ENCODE measurements at places on chromosomes 16 and 17.
A peak's percentile ranks its signal among the peaks of the same experiment; 100 is the strongest.

DNA sequence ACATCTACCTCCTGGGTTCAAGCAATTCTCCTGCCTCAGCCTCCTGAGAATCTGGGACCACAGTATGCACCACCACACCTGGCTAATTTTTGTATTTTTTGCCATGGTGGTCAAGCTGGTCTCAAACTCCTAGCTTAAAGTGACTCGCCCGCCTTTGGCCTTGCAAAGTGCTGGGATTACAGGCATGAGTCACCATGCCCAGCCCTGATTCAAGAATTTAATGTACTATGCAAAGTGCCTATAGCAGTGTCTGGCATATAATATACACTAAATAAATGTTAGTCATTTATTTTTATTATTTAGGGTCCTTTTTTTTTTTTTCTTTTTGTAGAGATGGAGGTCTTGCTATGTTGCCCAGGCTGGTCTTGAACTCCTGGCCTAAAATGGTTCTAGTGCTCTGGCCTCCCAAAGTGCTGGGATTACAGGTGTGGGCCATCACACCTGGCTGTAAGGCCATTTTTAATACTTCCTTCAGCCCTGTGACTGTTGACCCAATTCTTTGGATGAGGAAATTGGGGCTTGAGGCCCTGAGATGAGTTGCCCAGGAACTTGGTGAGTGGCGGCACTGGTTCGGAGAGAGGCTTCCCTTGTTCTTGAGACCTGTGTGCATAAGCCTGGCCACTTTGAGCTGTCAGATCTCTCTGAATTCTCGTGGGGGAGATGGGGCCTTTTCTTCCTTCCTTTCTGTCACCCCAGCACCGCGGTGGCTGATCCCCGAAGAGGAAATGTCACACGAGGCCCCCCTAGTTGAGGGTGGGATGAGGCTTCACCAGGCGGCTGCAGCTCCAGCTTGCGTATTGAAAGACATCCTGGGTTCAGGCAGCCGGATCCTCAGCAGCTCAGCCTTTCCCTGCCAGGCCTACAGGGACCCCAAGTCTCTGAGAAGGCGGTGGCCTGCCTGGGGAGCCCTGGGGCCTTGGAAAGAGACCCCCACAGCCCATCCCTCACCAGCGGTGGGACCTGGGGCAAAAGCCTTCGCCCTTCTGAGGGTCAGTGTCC lies 38.7 kb downstream of the LAT start:
- peak; percentile 36 for DNase-seq

GRCh38 chr17:17063546-17064122 lies 21.4 kb downstream of the MPRIP start:
- DNase-seq = peak; percentile 55

GRCh38 chr17:57747221-57748017 lies 2.3 kb upstream of the CCDC182 start:
- peak; percentile 58 for DNase-seq

DNA sequence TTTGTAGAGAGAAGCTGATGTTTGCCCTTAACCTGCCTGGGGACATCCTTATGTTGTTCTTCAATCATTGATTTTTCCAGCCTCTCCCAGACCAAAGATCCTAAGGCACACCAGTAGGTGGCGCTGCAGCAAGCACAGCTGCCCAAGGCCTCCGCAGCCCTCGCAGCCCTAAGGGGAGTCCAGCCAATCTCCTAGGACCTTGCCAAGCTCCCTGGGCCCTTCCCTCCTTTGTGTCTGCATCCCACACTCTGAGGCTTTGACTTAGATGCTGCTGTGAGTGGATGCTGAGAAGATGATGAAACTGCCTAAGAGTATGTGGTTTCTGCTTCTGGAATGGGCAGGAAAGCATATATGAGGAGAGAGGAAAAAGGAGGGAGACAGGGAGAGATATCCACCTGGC lies 47.1 kb downstream of the SPACA3 start:
- peak; percentile 39 for DNase-seq

DNA sequence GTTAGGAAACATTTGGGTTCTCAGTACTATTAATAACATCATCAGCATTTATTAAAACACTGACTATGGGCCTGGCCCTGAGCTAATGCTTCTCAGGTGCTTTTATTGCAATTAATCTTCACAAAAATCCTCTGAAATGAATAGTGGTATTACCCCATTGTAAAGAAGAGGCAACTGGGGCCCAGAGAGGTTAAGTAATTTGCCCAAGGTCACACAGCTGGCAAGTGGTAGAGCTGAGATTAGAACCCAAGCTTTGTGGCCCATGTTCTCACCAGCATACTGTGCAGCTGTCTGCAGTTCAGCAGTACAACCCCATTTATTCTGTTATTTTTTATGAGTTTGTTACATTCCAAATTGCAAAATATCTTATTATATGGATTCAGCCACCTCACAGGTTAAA lies 82.3 kb downstream of the TBC1D16 start:
- no peak for DNase-seq

GRCh38 chr17:69350911-69351310 lies 24.0 kb upstream of the ABCA5 start:
- no peak for DNase-seq

- DNase-seq = no peak
Observed at GRCh38 chr16:81817789-81818567, 38.9 kb downstream of the PLCG2 start.

- DNase-seq = no peak
Observed at GRCh38 chr16:85850344-85850880, 48.5 kb upstream of the IRF8 start.

GRCh38 chr17:64387145-64387473 lies 3.6 kb downstream of the PECAM1 start:
- no peak for DNase-seq

GRCh38 chr16:72807245-72807644 lies 240.7 kb downstream of the ZFHX3 start:
- DNase-seq = no peak

- DNase-seq = no peak
Observed at GRCh38 chr16:66289051-66289680, 77.3 kb upstream of the CDH5 start.

DNA sequence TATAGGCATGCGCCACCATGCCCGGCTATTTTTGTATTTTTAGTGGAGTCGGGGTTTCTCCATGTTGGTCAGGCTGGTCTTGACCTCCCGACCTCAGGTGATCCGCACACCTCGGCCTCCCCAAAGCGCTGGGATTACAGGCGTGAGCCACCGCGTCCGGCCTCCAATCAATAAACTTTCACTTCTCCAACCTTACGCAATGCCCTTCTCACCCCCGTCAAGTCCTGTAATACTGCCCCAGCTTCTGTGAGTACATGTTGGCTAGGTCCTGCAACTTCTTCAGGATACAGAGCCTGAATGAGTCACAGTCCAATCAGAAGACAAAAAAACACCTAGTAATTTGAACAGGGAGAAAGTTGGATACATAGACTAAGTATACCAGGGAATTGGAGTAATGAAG lies 47.1 kb upstream of the PHOSPHO1 start:
- DNase-seq = no peak

GRCh38 chr17:8332688-8333087 lies 7.0 kb upstream of the ODF4 start:
- no peak for DNase-seq

DNA sequence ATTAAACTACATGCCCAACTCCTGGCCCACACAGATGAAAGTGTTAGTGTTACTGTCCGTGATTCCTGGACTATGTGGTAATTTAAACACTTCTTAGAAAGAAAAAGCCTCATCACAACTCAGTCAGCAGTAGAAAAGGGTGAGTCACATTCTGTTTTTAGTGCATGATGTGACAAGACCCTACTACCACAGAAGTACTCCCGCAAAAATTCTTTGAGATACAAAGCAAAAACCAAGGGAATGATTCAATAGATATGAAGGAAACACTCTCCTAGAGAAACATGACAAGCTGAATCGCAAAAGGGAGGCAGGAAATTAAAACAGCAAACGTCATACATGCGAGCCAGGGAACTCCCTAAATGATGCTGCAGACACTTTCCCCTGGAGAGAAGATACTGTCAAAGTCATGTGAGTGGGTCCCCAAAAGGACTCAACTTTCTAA lies 14.4 kb downstream of the SNN start:
- peak; percentile 94 for DNase-seq

DNA sequence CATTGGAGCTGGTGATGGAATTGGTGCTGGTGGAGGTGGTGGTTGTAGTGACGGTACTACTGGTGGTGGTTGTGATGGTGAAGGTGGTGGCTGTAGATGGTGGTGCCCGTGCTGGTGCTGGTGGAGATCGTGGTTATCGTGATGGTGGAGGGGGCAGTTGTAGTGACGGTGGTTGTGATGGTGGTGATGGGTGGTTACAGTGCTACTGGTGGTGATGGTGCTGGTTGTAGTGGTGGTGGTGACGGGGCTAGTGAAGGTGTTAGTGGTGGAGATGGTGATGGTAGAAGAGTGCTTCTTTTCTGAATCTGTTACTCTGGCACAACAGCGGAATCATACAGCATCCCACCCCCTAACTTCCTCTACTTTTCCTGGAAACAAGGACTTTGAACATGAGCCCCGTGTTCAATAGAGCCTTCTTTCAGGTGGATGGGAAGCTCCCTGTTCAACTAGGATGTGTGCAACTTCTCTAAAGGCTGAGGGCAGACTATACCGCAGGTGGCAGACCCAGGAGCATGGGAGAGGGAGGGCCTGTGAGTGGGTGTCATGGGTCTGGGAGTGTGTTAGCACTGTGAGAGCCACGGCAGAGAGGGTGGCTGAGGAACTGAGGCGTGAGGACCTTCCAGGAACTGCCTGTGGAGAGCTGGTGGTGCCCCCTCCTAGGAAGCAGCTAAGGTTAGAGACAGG lies 8.2 kb downstream of the TBX21 start:
- no peak for DNase-seq

- no peak for DNase-seq
Observed at GRCh38 chr16:49456763-49457162, 83.2 kb downstream of the C16orf78 start.

- no peak for DNase-seq
Observed at GRCh38 chr16:55039931-55040330, 109.3 kb downstream of the IRX5 start.

DNA sequence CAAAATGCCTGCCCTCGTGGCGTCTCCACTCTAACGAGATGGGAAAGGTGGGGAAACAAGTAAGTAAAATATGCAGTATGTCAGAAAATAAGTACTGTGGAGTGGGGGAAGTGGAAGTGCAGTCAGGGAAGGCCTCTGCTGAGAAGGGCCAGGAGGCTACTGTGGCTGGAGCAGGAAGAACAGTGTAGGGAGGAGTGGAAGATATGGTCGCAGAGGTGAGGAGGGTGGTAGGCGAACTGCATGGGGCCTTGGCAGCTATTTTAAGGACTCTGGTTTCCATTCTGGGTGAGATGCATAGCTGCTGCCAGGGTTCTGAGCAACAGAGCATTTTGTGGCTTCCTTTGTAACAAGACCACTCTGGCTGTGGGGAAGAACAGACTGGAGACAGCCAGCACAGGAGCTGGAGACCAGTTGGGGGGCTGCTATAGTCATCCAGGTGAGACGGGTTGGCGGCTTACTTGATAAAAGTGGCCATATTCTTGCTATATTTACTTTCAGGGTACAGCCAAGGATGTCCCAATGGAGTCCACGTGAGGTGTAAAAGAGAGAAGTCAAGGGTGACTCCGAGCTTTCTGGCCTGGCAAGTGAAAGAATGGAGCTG lies 42.6 kb downstream of the CYTH1 start:
- DNase-seq = no peak

- DNase-seq = no peak
Observed at GRCh38 chr17:2624292-2624731, 30.9 kb downstream of the PAFAH1B1 start.

GRCh38 chr17:54694287-54694887 lies 206.3 kb upstream of the TOM1L1 start:
- no peak for DNase-seq

DNA sequence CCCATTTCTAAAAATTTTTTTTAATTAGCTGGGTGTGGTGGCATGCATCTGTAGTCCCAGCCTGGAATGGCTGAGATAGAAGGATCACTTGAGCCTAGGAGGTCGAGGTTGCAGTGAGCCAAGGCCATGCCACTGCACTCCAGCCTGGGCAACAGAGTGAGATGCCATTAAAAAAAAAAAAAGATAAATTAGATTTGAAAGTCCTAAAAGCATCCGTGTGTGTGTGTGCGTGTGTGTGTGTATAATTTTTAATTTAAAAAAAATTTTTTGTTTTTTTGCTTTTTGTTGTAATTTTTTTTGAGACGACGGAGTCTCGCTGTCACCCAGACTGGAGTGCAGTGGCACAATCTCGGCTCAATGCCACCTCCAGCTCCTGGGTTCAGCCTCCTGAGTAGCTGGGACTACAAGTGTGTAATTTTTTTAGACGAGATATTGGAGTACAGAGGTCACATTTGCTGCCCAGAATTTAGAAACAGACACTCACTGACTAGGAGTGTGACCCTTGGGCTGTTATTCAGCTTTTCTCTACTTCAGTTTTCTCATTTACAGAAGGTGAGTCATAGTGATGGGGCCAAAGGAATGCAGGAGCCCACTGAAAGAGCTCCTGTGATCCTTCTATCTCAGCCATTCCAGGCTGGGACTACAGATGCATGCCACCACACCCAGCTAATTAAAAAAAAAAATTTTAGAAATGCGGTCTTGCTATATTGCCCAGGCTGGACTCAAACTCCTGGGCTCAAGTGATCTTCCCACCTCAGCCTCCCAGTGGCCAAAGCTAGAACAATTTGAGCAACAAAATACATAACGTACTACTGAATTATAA lies 25.5 kb upstream of the TBX4 start:
- peak; percentile 93 for DNase-seq

DNA sequence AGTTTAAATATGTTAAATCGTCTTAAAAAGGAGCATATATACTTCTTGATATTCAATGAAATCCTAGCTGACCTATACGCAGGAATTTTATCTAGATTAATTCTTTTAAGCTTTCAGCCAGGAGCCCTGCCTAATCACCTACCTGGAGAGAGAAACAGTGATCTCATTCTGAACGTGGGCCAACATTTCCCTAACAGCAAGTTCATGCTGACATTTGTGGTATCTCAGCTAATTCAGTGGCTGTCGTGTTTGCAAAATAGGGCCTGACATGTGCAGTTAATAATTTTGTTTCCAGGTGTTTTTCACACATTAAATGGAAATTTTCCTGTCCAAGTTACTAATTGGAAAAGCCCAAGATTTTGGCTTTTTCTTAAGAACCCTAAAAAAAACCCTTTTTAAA lies 17.4 kb downstream of the KRT24 start:
- DNase-seq = no peak

DNA sequence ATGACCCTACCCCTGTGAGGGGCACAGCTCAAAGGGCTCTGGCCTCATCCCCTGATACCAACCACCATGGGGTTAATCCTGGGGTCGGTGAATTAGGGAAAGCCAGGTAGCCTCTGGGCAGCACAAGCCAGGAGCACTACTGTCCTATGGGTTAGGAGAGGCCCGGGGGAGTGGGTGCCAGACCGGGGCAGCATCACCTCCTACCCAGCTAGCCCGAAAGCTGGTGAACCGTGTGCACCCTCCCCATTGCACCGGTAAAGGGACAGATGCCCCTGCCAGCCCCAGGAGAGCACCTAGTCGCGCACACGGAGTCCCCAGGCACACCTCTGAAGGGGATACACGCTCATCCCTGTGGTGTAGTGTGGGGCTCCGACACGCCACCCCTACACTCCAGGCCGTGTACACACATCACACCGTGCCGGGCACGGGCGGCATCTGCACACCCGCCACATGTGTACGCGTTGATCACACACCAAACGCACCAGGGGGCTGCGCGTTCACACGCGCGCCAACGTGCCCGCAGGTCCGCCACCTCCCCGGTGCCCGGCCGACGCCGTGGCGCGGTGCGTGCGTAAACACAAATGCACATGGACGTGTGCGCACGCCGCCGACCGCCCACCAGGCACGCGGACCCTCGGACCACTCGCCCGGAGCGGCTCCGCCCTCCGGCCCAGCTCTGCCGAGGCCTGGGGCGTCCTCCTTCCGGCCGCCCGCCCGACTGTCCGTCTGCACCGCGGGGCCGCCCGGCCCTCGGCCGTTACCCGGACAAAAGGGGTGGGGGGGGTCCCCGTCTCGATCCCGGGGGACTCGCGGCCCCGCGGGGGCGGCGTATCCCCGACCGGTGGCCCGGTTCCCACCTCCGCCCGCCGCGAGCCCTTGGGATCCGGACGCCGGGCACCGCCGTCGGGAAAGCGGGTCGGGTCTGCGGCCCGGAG lies 785 bp downstream of the UBALD1 start:
- peak; percentile 43 for DNase-seq

Data from EL (cell line).